ENCODE measurements at places on chromosomes 3 and 15.

GRCh38 chr15:58318517-58318916 is 113.3 kb upstream of the LIPC start:
- no peak for DNase-seq

GRCh38 chr15:56366211-56366610 is 985 bp downstream of the TEX9 start:
- DNase-seq: no peak

- DNase-seq: no peak
Observed at GRCh38 chr15:43893956-43894355, 67.2 kb downstream of the WDR76 start.

GRCh38 chr15:71686221-71687050 is 123.9 kb upstream of the NR2E3 start:
- no peak for DNase-seq
